ENCODE measurements at places on chromosomes 6 and 20.

DNA sequence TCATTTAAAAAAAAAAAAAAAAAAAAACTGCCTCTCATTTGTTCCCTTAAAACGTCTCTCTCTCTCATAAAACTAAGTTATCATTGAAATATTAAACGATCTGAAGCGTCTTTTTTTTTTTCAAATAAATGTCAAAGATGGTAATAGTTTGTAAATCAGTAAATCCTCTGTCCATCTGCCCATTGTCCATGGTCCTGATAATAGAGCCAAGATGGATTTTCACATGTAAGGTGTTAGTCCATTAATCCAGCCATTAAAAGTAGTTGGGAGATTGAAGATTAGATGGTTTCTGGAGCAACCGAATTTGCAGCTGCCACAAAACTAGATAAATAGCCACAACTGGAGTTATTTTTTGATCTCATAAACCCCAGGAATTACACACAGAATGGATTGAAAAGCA lies 145.8 kb upstream of the SNX9 start:
- DNase-seq: no peak

DNA sequence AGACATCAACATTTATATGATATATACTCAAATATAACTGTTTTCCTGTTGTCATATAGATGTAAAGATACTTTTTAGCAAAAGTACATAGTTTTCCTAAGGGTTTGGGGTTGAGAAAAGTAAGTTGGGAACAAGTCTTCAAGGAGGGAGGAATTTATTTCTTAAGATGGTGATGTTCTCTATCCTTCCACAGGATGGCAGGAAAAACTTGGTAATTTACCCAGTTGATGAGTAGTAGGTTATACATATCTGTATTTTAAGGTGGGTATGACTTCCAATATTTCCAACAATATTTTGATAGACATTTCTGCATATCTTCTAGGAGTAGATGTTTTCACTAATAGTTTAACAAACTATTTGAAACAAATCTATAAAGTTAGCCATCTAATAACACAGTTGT lies 254.4 kb downstream of the RIMS1 start:
- DNase-seq: no peak

DNA sequence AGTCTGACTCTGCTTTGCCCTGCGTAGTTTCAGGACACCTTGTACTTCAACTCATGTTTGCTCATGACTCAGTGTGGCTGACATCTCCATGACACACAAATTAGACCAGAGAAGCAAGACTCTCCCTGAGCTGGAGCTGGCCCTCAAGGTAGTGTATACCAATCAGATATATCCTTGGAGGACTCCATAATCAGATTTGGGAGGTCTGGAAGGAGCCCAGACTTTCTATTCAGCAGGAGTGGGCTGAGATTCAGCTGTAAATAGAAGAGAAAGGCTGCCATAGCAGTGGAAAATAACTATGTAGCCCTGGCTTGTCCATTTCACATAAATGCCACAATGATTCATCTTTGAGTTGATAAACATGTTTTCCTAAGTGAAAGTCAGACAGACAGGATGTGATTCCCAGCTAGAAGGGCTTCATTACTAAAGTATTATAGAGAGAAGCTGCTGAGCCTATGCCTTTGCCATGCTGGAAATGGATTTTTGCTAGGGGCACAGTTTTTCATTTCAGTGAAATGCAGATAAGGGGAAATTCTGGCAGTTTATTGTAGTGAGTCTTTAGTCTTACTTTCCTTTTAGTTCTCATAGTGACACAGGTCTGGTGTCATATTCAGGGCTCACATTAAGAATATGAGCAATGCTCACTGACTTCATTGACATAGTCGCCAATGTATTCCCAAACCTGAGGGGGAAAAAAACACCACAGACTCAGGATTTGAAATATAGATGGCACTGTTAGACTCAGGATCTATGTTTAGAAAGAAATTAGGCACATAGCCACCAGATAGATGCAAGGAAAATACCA lies 95.3 kb downstream of the CLVS2 start:
- no peak for DNase-seq

- no peak for DNase-seq
Measured at GRCh38 chr6:1657116-1657770, 47.5 kb downstream of the FOXC1 start.

DNA sequence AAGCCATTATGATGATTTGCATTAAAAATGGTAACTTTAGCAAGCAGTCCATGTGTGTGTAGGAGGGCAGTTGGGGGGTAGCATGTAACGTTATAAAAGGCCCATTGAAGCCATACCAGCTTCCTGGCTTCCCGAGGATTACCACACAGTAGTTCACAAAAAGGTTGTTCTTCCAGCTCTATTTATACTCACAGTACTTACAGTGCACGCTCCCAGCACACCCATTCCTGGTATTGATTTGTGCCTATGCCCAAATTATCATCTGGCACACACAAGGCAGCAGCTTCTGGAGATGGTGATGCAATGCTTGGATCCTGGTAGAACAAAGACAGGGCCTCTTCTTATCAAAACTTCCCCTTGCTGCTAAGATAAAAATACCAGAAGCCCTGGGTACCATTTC lies 436.8 kb downstream of the HAO1 start:
- DNase-seq: no peak

- no peak for DNase-seq
Measured at GRCh38 chr6:75331151-75331550, 46.6 kb upstream of the TMEM30A start.

DNA sequence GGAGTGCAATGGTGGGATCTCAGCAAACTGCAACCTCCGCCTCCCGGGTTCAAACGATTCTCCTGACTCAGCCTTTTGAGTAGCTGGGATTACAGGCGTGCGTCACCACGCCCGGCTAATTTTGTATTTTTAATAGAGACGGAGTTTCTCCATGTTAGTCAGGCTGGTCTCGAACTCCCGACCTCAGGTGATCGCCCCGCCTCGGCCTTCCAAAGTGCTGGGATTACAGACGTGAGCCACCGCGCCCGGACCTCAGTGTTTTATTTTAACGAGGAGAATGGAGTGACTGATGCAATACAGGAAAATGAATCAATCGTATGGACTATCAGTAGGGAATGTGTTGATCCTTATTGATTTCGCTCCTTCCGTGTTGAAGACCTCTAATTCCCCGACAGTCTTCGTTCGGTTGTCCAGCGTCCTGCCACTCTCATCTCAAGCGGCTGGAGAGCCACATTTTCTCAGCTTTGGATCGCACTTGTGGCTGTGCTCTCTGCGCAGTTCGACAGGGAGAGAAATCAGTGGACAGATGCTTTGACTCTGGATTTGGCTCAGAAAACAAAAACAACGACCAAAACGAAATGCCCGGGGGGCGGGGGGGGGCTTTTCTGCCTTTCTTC lies 166.2 kb downstream of the TRIM27 start:
- DNase-seq: no peak

GRCh38 chr6:48835421-48835958 lies 627.6 kb downstream of the MMUT start:
- no peak for DNase-seq

DNA sequence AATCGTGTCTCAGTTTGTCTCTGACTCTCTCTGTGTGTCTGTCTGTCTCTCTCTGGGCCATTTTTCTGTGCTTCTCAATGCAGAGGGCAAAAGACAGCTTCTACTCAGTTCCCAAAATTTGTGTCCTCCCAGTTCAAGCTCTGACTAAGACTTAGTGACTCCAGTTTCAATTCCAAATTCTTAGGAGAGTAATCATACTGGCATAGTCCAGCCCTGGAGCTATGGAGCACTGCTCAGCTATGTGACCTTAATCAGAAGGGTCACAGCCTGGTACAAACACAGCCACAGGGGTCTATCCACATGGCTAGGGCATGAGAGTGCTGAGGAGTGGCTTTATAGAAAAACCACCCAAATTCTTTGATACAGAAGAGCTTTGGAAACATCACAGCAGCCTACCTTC lies 91.9 kb downstream of the FOXF2 start:
- no peak for DNase-seq

DNA sequence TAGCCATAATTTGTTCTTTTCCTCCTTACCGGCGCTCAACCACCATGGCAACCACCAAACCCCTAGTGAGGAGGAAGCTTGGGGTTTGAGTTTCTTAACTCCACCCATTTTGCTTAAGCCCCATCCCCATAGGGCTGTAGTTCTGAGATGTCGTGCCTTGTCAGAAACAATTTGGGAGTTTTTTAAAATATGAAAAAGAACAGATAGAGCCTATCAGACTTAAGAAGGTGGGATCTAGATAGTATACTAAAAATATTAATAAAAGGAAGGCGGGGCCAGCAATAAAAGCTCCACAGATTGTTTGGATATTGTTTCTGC lies 5.6 kb downstream of the BRD2 start:
- no peak for DNase-seq

GRCh38 chr20:13302647-13303450 lies 81.8 kb downstream of the ISM1 start:
- no peak for DNase-seq

DNA sequence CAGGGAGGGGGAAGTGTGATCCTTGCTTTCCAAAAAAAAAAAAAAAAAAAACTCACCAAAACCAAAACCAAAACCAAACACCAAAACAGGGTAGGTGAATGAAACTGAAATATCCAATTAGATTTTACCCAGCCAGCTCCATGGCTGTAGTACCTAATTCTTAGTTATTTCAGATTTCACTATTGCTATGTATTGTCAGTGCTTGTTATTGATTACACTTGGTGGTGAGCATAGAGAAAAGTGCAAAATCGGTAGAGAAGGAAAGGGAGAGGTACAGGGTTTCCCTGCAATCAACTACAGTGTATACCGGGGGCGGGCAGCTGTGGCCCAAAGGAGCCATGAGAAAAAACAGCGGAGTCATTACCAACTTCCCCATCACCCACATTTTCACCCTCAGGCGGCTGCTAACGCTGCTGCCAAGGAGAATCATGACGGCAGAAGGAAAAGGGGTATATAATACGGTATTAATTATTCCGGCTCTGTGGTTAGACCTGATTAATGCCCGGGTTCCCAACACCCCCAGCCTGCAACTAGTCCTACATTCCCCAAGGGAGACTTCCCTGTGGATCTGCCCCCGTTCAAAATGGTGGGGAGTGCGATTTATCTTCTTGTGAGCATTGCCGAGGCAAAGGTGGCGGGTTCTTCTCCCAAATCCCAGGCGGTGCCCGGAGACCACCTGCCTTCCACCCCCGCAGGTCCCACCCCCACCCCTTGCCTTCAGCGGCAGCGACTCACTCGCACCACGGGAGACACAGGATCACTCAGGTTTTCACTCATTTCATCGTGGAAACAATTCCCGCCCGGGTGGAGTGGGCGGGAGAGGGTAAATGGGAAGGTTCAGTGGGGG lies at the start of gene C6orf62:
TSS of gene C6orf62 (minus strand) at position 30 of the 847 bp plus-strand sequence. CDS start 486 bp downstream, outside the sequence.
- peak; percentile 22 for DNase-seq

- no peak for DNase-seq
Measured at GRCh38 chr6:161590961-161591627, 317.2 kb upstream of the AGPAT4 start.

DNA sequence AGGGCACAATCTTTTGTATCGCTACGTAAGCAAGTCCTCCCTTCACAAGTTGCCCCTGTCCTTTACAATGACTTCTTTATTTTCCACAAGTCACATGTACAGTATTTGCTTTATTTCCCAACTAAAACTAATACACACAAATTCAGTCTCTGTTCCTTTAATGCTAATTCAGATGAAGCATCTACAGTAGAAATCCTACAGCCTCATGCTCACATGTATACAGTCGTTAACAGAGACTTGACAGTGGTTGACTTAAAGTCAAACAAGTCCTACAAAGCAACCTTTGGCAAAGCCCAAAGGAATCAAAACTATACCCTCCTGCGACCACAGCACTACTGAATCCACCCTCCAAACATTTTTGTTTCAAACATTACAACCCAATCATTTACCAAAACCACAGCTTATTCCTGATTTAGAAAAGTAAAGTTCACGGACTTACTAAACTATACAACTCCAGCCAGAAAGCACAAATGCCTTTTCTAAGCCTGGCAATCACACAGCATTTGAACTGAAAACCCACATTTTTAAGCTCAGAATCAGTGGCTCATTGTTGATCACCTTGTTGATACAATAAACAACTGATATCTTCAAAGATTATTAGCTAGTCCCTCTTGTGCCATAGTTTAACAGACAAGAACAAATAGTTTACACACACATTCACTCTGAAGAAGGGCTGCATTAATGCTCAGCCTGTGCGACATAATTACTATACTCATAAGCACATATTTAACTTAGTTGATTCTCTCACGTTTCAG lies 70.9 kb upstream of the NHSL1 start:
- no peak for DNase-seq

- no peak for DNase-seq
Measured at GRCh38 chr6:6688951-6689350, 100.4 kb downstream of the LY86 start.

- DNase-seq: peak; percentile 32
Measured at GRCh38 chr6:106141441-106142237, 55.5 kb downstream of the PRDM1 start.

- DNase-seq: no peak
Measured at GRCh38 chr20:16569246-16570153, 3.7 kb downstream of the KIF16B start.

GRCh38 chr6:154358019-154358545 lies 1.5 kb upstream of the IPCEF1 start:
- DNase-seq: no peak

GRCh38 chr20:50575865-50576720 lies 65.9 kb downstream of the PTPN1 start:
- DNase-seq: peak; percentile 47

- no peak for DNase-seq
Measured at GRCh38 chr6:85917522-85917921, 274.8 kb upstream of the SYNCRIP start.
